Right hindlimb (tissue), 1 donor: ENCODE measurements at places on chromosomes 7 and 10.

DNA sequence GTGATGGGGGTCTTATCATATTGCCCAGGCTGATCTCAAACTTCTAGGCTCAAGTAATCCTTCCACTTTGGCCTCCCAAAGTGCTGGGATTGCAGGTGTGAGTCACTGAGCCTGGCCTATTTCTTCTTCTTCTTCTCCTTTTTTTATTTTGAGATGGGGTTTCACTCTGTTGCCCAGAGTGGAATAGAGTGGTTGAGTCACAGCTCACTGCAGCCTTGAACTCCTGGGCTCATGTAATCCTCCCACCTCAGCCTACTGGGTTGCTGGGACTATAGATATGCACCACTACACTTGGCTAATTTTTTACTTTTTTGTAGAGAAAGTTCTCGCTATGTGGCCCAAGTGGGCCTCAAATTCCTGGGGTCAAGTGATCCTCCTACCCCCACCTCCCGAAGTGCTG, 124.3 kb downstream of the SKIDA1 start:
- DNase-seq: no peak

- DNase-seq: no peak
These were observed 45.5 kb downstream of the CTBP2 start for GRCh38 chr10:125114761-125115391.

- DNase-seq: no peak
These were observed 583.8 kb downstream of the LRMDA start for GRCh38 chr10:76015245-76015644.

GRCh38 chr10:105063796-105064195, 422.7 kb downstream of the SORCS3 start:
- peak; percentile 21 for DNase-seq

GRCh38 chr10:5252177-5253037, 55.8 kb downstream of the AKR1C4 start:
- DNase-seq: no peak

GRCh38 chr10:13681095-13681494, 94.3 kb downstream of the PRPF18 start:
- no peak for DNase-seq

GRCh38 chr10:124467165-124467564, 5.5 kb downstream of the LHPP start:
- DNase-seq: no peak

DNA sequence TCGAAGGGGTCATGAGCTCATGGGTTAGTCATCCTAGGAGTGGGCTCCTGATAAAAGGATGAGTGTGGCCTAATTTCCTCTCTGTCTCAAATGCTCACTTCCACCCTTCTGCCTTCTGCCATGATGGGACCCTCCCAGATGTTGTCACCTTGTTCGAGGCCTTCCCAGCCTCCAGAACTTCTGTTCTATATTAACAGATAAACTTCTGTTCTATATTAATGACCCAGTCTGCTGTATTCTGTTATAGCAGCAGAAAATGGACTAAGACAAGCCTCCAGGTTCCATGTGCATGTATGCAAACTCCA, 583.2 kb downstream of the GLRX3 start:
- DNase-seq: no peak

GRCh38 chr10:89685936-89686335, 15.5 kb upstream of the KIF20B start:
- no peak for DNase-seq

DNA sequence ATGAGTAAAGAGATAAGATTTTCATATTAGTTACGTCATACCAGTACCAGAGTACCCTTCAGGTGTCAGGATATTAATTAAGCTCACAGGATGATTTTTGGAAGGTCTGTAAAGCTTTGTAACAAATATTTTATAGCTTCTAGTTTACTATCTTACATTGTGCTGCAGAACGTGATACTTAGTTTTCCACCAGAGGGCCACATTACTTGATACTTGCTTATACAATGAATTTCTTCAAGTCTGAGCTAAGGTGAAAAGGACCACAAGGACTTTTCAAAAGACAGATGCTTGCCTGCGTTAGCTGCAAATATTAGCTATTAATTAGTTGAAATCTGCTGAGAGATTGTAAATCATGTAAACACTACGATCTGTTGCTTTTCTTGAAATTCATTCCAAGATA, 12.2 kb downstream of the FOXP2 start:
- DNase-seq: no peak

GRCh38 chr10:17062955-17063484, 66.6 kb downstream of the CUBN start:
- DNase-seq: peak; percentile 61

DNA sequence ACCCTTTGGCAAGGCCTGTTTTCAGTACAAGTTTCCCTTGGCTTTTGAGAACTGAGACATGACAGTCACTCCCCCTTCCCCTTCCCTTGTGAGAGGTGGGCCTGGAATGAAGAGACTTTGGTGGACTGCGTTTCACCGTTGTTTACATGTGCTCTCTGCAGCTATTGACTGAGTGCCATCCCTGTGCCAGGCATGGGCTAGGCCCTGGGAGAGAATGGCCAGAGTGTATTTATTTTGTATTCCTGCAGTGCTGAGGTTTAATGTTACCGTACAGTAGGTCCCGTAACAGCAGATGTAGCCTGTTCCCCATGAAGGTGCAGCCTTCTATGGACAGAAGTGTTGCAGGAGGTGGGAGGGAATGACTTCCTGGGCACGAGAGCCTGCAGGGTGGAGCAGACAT, 50.0 kb downstream of the TACR2 start:
- no peak for DNase-seq

DNA sequence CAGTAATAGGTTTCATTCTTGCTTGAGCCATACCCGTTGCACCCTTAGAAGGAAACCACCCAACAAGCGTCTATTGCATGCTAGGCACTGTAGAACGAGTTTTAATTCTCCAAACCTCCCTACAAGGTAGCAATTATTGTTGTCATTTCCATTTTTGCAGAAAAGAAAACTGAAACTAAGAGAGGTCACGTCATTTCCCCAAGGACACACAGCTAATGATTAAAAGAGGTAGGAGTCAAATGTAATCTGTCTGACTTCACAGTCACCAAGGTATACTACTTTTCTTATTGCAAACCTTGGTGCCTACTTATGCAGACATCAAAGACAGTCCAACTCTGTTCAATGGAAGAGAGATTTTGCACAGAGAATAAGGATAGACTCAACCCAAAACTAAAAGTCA, 49.1 kb upstream of the C1QL3 start:
- DNase-seq: no peak

- no peak for DNase-seq
These were observed 77.6 kb upstream of the FOXK1 start for GRCh38 chr7:4604456-4604940.

- DNase-seq: no peak
These were observed 19.0 kb upstream of the CFAP46 start for GRCh38 chr10:132961420-132961786.

DNA sequence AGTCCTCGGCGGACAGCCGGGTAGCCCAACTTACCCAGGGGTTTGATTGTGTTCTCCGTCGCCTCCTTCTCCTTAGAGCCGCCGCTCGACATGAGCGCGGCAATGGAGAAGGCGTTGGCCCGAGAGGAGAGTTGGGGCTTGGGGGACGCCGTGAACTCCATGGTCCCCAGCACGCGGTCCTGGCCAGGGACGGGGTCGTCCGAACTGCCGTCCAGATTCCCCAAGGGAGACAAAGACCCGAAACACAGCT, 515 bp downstream of the TBX20 start:
- DNase-seq: peak; percentile 19

- no peak for DNase-seq
These were observed 173.6 kb downstream of the KIAA1217 start for GRCh38 chr10:24382596-24382978.

DNA sequence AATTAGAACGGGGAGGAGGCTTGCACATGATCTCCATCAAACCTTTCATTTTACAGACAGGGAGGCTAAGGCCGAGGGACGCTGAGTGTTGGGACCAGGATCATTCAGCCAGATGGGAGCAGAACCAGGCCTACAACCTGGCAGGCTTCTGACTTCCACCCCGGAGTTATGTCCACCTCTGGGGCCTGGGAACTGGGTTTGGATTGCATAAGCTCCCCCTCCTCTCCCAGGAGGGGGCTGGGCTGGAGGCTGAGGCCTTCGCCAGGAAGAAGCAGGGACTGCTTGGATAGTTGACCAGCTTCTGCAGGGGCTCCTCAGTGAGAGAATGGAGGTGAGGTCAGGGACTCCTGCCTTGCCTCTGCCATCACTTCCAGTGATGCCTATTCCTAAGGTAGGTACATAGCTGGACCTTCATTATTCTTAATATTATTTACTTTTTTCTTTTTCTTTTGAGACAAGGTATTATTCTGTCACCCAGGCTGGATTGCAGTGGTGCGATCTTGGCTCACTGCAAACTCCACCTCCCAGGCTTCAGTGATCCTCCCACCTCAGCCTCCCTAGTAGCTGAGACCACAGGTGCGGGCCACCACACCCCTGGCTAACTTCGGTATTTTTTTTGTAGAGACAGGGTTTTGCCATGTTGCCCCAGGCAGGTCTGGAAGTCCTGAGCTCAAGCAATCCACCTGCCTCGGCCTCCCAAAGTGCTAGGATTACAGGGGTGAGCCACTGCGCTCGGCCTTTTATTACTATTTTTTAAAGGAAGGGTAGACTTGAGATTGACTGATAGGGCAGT, 1.3 kb downstream of the SNX10 start:
- no peak for DNase-seq

- DNase-seq: peak; percentile 49
These were observed 15.3 kb upstream of the PVRIG start for GRCh38 chr7:100204454-100204853.

DNA sequence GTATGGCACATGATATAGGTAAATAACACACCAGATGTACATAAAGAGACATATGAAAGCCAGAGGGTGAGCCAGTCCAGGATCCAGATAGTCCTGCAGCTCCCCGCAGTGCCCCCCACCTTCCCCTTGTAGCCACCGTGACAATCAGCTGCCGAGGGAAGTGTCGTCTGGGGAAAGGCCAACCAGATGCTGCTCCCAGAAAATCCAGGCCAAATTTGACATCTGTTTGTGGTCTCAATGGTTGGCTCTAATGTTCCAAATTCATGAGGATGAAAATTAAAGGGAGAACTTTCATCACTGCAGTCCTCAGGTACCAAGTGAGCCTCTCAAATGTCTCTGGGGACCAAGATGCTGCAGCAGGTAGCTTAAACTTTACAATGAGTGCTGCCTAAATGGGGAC, 210.3 kb downstream of the PTEN start:
- DNase-seq: no peak

GRCh38 chr7:88214456-88214855, 5.4 kb downstream of the SRI start:
- no peak for DNase-seq

DNA sequence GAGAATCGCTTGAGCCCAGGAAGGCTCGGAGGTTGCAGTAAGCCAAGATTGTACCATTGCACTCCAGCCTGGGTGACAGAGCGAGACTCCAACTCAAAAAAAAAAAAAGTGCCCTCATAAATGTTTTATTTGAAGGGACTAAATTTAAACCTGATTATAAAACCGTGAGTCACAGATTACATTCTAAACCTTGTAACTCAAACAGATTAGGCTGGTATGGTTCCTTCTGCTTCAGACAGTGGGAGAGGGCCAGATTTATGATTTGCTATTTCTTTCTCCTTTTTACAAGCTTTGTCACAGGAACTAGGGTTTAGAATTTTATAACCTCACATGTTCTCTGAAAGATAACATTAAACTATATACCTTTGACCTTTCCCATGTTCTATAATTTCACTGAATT, 801.2 kb upstream of the ZWINT start:
- DNase-seq: no peak

DNA sequence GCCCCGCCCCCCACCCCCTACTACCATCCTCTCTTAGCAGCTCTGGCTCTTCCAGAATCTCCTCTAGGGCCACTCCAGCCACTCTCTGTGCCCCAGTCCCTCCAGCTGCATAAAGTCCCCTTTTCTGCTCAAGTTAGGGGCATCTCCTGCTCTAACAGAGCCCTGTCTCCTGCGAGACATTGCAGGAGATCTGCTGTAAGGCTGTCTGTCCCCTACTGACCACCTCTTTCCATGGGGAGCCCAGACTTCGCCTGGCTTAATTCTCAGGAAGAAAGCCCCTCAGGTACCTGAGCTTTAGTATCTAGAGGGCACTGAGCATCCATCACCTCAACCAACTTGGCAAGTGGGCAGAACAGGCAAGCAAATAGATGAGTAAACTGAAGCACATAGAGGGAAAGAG, 200.7 kb upstream of the ZMIZ1 start:
- no peak for DNase-seq

- no peak for DNase-seq
These were observed 165.8 kb downstream of the CCDC3 start for GRCh38 chr10:12835709-12836108.

DNA sequence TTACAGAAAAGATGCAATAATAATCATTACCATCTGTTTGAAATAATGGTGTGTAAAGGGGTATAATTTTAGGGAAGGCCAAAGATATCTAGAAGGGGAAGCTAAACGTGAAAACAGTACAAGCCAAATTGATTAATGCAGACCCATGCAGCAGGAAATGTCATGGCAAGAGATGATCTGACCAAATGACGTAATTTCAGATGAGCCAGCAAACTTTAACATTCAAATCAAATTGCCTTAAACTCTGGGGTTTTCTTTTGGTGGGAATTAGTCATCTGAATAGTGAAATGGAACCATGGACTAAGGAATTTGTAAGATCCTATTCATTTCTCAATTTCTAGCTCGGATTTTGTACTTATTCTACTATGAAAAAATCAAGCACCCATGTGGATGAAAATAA, 21.4 kb upstream of the SCIN start:
- DNase-seq: no peak

DNA sequence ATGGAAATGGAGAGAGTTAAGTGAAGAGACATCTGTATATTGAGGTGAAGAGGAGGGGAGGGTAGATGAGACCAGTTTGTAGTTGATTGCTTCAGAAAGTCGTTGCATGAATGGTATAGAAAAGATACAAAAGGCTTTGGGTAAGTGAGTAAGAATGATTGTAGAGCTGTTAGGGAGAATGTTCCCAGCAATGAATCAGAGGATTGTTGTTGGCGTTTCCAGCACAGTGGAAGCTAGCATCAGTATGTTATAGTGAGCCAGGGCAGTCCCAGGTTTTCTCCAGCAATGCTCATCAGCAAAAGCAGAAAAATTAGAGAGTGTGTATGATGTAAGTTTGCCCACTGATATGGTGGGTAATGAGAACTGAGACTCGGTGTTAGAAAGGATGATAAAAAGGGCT, 15.4 kb upstream of the CDK6 start:
- DNase-seq: no peak

GRCh38 chr10:90888387-90888786, 16.6 kb downstream of the RPP30 start:
- DNase-seq: no peak

DNA sequence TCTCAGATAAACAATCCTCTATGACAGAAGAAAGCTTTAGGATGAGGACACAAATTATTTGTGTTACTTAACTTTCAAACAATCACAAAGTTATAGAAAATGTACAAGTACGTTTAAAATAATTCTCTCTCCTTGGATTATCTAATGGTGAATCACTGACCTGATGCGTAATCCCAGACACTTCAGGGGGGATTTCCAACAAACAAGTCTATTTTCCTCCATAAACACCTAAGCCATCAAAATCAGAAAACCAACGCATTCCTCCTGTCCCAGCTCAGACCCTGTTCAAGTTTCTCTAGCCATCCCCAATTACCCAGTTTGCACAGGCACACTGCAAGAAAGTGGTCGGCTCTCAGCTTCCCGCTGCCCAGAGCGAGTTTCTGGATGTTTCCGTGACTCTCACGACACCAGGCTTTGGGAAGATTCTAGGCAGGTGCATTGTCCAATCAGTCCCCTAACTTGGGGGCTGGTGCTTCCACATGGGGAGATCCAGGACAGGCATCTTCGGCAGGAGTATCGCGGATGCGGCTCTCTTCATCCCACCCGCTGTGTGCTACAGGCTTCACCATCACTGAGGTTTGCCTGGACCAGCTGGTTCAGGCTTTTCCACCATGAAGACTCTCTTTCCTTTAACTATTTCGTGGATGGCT, 200.0 kb downstream of the ZMYND11 start:
- no peak for DNase-seq
